SJSA1 (cell line): ENCODE measurements at places on chromosomes 6 and 20. TPM values are rescaled to one million over a fixed set of nuclear protein-coding genes. Genes with fewer than 3 reads are reported as not detected.
A peak's percentile ranks its signal among the peaks of the same experiment; 100 is the strongest.

- H3K27me3 ChIP-seq, result no peaks in the 10 kb centered on the region
- no peak overlapping the region for H3K4me3 ChIP-seq
- H3K27ac ChIP-seq, result no peak overlapping the region
- no peaks in the 10 kb centered on the region for H3K4me1 ChIP-seq
- no peaks in the 10 kb centered on the region for H3K36me3 ChIP-seq
- DNase-seq, result no peak
Measured at GRCh38 chr6:152680879-152681517, 16.7 kb upstream of the MYCT1 start.

Gene BPIFA2
- not detected in 2 replicates for total RNA-seq

DNA sequence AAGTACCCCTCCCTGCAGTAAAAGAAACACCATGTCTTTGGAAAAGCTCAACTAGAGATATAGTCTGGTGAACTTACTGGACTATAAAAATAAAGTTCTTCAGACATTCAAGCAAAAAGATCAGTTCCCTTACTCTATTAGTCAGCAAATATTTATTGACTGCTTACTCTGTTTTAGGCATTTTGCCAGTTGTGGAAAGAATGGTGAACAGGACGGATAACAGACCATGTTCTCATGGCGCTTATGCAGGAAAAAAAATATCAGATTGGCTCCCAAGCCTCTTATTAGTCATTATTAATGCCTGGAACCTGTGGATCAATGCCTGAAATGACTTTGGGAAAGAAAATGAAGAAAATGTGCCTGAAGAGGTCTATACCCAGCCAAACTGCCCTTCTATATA lies 282.2 kb upstream of the EPHA7 start:
- no peak for DNase-seq
- H3K36me3 ChIP-seq, result no peaks in the 10 kb centered on the region
- H3K27me3 ChIP-seq, result no peaks in the 10 kb centered on the region

DNA sequence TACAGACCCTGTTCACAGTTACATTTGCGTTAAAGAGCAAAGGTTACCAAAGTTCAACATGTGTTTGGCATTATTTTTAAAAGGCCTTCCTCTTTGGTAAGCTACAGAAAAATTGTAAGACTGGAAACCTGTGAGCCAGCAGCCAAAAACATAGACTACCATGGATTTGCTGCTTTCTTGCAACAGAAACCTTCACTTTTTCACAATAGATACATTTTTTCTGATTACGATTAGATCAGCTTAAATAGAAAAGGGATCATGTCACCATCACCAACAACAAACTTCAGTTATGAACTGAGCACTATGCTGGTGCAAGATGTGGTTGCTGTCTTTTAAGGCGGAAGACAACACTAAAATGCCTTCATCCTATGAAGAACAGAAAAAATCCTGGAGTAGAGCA lies 112.3 kb upstream of the MARCKS start:
- H3K4me1 ChIP-seq, result no peaks in the 10 kb centered on the region
- no peak overlapping the region for H3K4me3 ChIP-seq
- no peaks in the 10 kb centered on the region for H3K36me3 ChIP-seq

GRCh38 chr6:110874880-110875547 lies 429 bp downstream of the AMD1 start:
- peak overlapping the region; percentile 58 for H3K27ac ChIP-seq
- H3K4me3 ChIP-seq, result peak overlapping the region; percentile 86
- peak; percentile 47 for DNase-seq
- peaks cover 12% of the 10 kb centered on the region for H3K36me3 ChIP-seq
- H3K4me1 ChIP-seq, result peaks cover 35% of the 10 kb centered on the region

DNA sequence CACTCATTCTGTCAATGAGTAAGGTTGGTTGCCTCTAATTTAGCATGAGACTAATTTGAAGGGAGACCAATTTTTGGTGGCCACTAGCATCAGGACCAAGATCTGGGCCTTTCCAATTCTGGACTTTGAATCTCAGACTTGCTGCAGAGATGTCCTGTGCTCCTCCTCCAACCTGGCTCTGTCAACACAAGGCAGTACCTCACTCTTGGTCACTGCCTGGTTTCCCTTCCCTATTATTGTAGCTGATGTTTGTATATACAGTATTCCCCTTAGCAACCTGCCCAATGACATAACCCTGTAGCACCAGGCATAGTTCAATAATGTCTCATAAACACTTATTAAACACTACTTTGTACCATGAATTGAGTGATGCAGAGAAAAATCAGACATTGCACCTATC lies 50.4 kb downstream of the UNC5CL start:
- H3K27ac ChIP-seq, result no peak overlapping the region
- peaks cover 9% of the 10 kb centered on the region for H3K4me1 ChIP-seq
- H3K4me3 ChIP-seq, result no peak overlapping the region
- DNase-seq, result no peak

- H3K36me3 ChIP-seq, result no peaks in the 10 kb centered on the region
- no peaks in the 10 kb centered on the region for H3K4me1 ChIP-seq
- H3K27ac ChIP-seq, result no peak overlapping the region
- no peak overlapping the region for H3K4me3 ChIP-seq
- no peaks in the 10 kb centered on the region for H3K27me3 ChIP-seq
Measured at GRCh38 chr6:1738558-1739081, 128.9 kb downstream of the FOXC1 start.

- no peak overlapping the region for H3K27ac ChIP-seq
- no peak overlapping the region for H3K4me3 ChIP-seq
- H3K27me3 ChIP-seq, result no peaks in the 10 kb centered on the region
- no peaks in the 10 kb centered on the region for H3K36me3 ChIP-seq
- H3K4me1 ChIP-seq, result peaks cover 26% of the 10 kb centered on the region
Measured at GRCh38 chr6:166032366-166033200, 135.1 kb downstream of the TBXT start.

Gene FAM217A
- not detected in 2 replicates for total RNA-seq

DNA sequence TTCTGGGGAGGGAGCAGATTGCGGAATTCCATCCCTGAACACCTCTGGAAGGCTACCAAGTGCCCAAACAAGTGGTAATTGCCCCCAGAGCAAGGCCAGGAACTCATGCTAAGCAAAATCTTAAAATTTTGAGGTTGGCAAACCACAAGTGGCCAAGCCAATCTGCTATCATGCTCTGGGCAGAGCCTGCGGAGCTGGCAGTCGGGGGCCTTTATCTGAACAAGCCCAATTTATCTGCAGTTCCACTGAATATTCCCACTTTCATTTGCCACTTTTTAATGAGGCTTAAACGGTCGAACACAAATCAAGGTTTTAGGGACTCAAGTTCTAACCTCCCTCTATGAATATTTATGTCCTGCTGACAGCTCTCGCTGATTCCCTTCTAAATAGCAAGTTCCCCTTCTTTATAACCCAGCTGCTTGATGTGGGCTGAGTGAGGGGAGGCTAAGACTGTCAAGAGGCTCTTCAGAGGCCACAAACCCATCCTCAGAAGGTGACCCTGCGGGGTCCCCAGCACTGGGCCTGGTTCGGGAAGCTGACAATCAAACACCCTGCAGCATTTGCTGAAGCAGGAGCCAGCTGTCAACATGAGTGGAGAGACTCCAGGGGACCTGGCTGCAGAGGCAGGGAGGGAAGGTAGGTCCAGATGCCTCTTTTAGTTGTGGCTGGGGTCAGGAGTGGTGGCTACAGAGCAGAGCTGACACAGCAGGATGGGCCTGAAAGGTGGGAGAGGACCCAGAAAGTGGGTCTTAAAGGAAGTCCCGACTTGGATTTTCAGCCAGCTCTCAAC lies 11.9 kb downstream of the CCDC167 start:
- no peaks in the 10 kb centered on the region for H3K4me1 ChIP-seq
- no peak overlapping the region for H3K4me3 ChIP-seq
- no peaks in the 10 kb centered on the region for H3K27me3 ChIP-seq
- no peak for DNase-seq
